ENCODE measurements at places on chromosomes 1 and 21.
A peak's percentile ranks its signal among the peaks of the same experiment; 100 is the strongest.

GRCh38 chr1:107263291-107263915 lies 122.6 kb downstream of the NTNG1 start:
- no peak for DNase-seq

GRCh38 chr1:2429780-2430591 lies 17.6 kb upstream of the PEX10 start:
- no peak for DNase-seq

GRCh38 chr1:183970516-183971300 lies 66.8 kb downstream of the COLGALT2 start:
- DNase-seq, result no peak

DNA sequence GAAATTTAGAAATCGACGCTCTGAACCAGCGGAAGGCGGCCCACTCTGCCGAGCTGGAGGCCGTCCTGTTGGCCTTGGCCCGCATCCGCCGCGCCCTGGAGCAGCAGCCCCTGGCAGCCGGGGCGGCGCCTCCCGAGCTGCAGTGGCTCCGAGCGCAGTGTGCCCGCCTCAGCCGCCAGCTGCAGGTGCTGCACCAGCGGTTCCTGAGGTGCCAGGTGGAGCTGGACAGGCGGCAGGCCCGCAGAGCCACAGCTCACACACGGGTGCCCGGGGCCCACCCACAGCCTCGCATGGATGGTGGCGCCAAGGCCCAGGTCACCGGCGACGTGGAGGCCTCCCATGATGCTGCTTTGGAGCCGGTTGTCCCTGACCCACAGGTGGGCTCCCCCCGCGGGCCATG lies 47.0 kb upstream of the DIP2A start:
- DNase-seq, result no peak

DNA sequence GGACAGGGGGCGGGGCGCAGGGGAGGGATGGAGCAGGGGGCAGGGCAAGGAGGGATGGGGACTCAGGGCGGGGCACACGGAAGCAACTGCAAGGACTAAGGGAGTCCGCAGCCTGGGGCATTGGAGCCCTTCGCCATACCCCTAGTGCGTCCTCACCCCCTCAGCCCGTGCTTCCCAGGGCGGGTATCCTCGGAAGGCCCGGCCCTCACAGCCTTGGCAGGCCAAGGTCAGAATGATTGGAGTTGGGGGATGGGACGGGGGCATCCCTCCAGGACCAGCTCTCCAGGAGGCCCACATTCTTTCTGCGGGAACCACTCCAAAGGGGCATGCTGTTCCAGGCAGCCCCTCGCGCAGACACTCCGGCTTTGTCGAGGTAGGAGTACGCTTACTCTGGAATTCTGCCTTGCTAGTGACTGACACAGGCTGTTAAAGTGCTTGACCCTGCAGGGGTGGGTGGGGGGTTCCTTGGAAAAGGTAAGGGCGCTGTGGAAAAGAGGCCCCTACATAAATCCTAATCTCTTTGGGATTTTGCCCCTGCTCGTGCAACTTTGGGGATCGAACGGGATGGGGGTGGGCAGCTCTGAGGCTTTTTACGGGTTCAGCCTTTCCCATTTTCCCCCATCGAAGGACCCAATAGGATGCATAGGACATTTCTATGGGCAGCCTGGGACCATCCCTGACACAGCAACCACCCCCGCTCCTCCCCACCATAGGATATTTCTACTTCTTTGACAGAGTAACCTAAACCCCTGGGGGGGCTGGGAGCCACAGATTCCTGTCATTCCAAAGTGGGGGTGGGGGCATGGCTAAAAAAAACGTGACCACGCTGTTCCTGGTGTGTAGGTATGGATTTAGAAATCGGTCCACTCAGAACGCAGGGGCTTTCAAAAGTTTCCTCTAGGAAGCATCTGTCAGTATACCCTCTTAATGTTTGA lies 738 bp upstream of the TRIM11 start:
- DNase-seq, result no peak

DNA sequence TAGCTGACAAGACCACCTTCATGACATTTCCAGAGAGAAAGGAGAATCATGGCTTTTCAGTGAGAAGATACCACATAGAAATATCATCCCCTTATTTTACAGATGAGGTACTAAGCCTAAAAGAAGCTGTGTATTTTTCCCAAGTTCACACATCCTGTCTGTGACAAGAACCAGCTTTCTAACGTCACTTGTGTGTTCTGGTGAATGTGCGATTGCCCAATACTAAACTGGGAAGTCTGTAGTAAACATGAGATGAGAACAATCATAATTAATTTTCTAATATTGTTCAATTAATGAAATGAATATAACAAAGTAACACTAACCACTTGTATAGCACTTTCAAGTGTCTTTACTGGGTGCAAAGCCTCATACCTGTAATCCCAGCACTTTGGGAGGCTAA lies 46.0 kb downstream of the PTGER3 start:
- DNase-seq, result peak; percentile 10

DNA sequence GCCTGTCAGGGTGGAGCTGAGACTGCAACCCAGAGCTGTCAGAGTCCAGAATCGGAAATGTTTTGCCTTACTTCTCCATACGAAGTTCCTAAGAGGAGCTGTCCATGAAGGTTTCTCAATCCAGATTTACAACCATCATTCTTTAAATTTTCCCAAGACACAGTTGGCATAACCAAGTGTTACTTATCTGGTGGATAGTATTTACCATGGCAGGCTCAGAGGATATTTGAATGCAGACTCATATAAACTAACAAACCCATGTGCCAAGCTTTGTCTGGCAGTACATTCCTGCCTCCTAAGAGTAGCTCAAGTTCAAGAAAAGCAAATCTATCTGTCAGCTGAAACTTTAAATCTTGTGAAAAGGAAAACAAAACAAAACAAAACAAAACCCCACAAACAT lies 267.9 kb downstream of the ZNF326 start:
- no peak for DNase-seq

GRCh38 chr1:114462341-114462740 lies 48.7 kb downstream of the TRIM33 start:
- DNase-seq, result peak; percentile 57

DNA sequence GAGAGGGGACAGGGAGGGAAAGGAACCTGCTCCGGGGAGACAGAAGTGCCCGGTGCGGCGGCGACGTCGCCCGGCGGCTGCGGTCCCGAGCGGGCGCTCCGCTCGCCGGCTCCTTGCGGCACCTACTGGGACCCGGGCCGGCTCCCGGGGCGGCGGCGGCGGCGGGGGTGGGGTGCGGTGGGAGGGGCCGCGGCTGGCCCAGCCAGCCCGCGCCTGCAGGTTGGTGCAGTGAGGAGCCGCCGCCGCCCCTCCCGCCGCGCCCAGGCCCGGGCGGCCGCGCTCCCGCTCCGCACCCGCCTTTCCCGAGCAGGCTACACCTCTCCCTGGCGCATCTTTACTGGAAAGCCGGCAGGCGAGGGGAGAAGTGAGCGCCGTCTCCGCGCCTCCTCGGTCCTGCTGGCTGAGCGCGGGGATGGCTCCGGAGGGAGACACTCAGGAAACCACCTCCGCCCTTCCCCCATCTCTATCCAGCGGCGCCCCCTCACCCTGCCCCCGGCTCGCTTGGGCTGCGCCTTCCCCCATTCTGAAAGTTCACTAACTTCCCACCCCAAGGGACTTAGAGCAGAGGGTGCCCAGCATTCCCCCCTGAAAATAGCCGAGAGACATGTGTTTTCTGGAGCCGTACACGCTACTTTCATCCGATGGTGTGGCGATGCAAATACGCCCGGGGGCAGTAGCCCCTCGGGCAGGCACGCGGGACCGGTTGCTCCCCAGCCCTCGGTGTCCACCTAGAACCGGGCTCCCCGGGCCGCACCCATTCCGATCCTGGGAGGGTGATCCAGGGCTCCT lies at the start of gene PLD5:
TSS of gene PLD5 (minus strand) at position 127 of the 789 bp plus-strand sequence.
- DNase-seq, result no peak

DNA sequence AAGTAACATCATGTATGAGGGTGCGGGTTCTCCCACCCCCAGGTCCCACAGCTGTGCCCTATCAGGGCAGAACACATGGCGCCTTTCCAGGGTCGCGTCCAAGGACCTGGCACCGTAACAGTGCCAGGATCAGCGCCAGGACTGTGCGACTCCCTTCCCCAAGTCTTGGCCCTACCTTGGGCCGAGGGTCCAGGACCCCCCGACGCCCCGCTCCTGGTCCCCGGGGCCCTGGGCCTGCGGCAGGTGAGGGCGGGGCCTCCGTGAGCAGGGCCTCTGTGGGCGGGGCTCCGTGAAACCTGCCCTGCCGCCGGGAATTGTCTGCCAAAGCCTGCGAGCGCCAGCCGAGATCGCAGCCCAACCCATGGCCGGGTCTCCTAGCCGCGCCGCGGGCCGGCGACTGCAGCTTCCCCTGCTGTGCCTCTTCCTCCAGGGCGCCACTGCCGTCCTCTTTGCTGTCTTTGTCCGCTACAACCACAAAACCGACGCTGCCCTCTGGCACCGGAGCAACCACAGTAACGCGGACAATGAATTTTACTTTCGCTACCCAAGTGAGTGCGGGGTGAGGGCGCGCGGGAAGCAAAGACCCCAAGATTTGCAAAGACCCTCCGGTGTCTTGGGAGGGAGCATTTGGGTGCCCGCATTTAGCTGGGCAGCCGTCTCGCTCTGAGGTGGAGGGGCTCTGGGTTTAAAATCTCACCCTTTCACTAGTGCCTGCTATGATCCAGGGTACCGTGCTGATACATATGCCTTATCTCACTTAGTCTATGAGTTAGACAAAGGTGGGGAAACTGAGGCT lies at the start of gene RHBG:
TSS of gene RHBG (plus strand) at position 323 of the 796 bp plus-strand sequence. CDS start at position 362, 39 bp downstream.
- DNase-seq, result no peak

DNA sequence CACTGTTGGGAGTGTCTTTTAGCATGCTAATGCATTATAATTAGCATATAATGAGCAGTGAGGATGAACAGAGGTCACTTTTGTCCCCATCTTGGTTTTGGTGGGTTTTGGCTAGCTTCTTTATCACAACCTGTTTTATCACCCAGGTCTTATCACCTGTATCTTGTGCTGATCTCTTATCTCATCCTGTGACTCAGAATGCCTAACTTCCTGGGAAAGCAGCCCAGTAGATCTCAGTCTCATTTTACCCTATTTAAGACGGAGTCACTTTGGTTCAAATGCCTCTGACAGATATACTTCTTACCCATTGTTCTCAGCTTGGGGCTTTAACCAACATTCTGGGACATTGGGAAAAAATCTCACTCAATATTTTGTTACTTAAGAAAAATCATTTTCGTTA lies 348.7 kb downstream of the PBX1 start:
- no peak for DNase-seq

GRCh38 chr1:53092659-53093450 lies 30.8 kb downstream of the PODN start:
- DNase-seq, result no peak

GRCh38 chr1:181640956-181641355 lies 157.6 kb downstream of the CACNA1E start:
- no peak for DNase-seq

DNA sequence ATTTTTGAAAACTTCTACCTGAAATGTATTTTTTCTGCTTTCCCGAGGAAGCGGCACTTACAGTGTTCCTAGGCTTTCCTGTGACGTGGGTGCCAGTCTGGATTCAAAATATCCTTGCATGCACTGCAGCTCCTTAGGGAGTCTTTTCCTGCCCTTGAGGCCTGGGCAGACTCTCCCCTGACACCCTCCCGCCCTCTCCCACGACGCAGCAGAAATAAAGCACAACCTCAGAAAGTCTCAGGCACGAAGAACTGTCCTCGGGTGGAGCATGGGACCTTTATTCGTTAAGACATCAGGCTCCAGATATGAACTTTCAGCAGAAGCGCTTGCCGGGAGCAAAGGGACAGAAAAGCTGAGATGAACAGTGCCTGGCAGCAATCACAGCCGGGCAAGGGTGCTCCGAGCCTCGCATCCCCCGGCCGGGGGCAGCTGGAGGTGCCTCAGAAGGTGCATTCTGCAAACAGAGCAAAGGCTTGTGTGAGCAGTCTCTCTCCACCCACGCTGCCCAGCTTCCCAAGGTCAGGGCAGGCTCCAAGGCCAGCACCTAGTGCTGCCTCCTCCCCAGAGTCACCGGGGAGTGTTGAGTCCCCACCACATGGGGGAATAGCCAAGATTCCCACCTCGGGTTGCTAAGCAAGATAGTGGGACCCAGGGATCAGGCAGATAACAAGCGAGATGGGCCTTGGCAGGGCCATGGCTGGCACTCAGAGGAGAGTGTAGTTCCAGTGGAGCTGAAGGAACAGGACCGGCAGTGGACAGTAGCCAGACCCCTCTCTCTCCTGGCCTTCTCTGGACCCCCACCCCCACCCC lies 3.2 kb downstream of the TFF3 start:
- DNase-seq, result no peak

- peak; percentile 10 for DNase-seq
These were observed 273.7 kb downstream of the NTNG1 start for GRCh38 chr1:107414550-107414949.

DNA sequence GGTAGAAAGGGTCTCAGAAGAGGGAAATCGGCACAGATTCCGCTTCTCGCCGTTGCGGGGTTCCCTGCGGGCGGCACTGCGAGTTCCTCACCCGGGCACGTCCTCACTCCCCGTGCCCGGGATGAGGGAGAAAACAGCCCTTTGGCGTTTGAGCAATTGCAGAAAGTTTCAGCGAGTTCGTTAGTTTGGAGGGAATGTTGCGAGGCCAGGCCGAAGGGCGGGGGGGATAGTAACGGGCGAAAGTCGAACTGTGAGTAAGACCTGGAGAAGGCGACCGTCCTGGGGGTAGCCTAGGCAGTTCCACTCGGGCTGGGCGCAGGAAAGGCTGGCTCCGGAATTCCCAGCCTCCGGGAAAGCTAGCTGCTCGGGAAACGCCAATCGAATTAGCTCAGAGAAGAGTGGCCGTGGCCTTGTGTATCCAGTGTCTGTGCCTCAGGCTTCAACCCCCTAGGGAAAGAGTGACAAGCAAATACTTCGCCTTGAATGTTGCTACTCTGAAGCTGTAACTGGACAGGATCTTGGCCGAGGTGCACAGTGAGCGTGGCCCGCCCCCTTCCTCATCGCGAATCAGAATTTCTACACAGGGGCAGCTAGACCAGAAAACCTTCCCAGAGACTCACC lies 787 bp downstream of the PTGFR start:
- peak; percentile 85 for DNase-seq

DNA sequence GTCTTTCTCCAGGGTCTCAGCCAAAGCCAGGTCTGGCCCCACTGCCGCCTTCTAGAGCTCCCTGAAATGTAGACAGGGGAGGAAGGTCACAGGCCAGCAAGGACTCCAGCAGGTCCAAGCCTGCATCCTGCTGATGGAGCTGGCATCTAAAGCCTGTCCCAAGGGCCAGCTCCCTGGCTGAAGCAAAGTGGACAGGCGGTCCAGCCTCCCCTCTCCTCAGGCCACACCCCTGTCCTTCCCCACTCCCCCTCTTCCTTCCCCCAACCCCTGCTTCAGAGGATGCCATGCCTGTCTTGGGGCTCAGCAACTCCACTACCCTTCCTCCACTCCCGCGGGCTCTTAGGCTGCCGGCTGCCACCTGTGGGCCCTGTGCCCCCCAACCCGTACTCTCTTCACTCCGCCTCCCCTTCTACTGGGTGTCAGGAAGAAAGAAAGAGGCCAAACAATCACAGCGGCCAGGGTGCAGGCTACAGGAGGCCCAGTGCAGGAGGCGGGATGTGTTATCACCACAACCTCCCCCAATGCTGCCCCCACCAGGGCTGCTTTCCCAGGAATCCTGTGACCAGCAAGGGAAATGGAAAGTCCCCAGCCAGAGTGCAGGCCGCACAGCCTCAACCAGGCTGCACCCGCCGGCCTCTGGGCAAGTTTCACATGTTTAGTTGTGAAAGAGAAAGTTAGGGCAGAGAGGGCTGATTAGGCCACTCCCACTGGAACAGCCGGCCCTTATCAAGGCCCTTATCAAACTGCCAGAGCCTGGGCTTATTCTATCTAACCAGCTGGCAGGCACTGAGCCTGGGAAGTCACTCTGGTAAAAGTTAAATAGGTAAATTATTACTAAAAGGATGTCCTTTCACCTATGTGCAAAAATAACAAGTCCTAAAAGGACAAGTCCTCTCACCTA lies 34.1 kb downstream of the ACOT7 start:
- peak; percentile 54 for DNase-seq
